ENCODE measurements at places on chromosomes 1 and 21. TPM values are rescaled to one million over a fixed set of nuclear protein-coding genes. Genes with fewer than 3 reads are reported as not detected.

DNA sequence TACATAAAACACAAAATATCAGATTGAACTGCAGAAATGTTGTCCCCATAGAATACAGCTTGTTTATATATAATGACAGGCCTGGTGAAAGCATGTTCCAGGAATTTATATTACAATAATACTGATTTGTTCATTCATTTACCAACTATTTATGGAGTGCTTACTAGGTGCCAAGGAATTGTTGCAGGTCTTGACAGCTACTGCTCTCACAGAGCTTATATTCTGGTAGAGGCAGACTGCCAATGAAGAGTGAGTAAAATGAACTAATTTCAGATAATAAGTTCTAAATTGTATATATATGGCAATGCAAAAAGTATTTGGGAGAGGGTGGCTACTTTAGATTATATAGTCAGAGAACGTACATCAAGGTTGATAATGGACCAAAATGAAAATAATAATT is 152.0 kb downstream of the COQ8A start:
- no peak overlapping the region for H3K4me3 ChIP-seq
- no peaks in the 10 kb centered on the region for H3K36me3 ChIP-seq
- H3K27me3 ChIP-seq = peaks cover under 1% of the 10 kb centered on the region
- H3K4me1 ChIP-seq = no peaks in the 10 kb centered on the region

DNA sequence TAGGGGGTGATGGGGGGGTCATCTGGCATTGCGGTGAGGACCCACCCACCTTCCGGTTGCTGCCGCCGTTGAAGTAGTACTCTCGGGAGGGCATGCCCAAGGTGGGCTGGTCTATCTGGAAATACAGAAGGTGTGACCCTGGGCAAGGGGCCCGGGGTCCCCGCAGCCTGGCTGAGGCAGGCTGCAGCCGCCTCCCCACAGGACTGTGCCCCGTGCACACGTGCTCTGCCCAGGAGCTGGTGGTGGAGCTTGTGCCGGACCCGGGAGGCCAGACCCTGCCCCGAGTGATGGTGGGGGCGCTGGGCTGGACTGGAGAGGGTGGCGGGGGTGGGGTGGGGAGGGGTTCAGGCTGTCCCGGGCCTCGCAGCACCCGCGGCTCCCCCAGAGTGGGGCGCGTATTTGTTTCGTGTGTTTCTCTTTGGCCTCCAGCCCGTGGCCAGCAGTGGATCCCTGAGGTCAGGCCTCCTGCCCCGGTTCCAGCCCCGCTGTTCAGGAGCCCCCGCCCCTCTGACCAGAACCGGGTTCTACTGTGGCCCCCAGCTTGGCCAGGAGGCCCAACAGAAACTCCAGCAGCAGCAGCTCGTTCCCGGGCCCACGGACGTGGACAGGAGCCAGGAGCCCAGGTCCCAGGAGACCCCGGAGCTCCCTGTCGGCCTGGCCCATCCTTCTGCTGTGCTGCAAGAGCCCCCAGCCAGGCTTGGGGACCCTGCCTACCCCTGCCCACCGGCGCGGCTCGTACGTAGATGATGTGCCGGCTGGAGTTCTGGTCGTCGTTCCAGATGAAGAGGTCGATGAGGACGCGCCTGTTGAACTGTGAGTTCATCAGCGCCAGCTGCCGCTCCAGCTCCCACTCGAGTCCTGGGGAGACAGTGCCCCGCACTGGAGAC is 19.2 kb downstream of the PRXL2B start:
- no peak overlapping the region for H3K4me3 ChIP-seq
- H3K4me1 ChIP-seq = no peaks in the 10 kb centered on the region
- H3K27ac ChIP-seq = no peak overlapping the region
- no peaks in the 10 kb centered on the region for H3K36me3 ChIP-seq
- DNase-seq = no peak

DNA sequence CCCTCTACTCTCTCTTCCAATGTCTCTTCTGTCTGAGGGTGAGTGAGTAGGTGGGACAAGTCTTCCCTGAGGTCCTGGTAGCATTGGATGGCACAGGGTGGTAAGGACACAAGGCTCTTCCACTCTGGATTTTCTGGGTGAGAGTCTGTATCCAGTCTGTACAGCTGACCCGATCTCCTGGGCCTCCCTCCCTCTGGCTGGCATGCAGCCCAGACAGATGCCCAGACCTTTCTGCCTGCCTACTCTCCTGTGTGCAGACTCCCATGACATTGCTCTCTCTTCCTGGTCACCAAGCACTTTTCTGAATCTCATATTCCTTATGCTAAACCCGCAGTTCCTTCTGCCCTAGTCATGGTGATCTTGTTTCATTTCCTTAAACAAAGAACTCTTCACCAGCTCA is 100.3 kb downstream of the GRIK3 start:
- no peak for DNase-seq
- no peaks in the 10 kb centered on the region for H3K36me3 ChIP-seq
- no peaks in the 10 kb centered on the region for H3K4me1 ChIP-seq
- no peak overlapping the region for H3K27ac ChIP-seq

- no peak overlapping the region for H3K4me3 ChIP-seq
- no peaks in the 10 kb centered on the region for H3K36me3 ChIP-seq
- H3K27me3 ChIP-seq = peaks cover 4% of the 10 kb centered on the region
- no peaks in the 10 kb centered on the region for H3K4me1 ChIP-seq
These were observed 243.0 kb upstream of the LYPLAL1 start for GRCh38 chr1:218930472-218931241.

DNA sequence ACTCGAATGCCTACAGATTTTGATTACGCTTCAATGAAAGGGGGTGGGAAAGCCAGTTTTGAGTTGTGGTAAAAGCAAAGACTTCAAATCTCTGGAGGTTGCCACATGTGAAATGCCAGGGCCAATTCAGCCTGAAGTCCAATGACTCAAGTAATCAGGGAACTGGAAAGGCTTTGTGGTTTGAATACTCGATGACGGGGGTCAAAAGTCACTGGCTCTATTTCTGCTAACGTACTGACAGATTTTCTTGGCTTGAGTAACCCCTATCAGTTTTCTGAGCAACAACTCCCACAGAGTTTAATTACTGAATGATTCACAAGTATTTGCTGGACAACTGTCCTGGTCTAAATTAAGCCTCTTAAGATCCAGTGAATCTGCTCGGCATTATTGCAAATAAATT is 152.2 kb downstream of the SIPA1L2 start:
- no peak overlapping the region for H3K27ac ChIP-seq
- H3K4me1 ChIP-seq = no peaks in the 10 kb centered on the region
- DNase-seq = no peak

- no peak for DNase-seq
- no peak overlapping the region for H3K4me3 ChIP-seq
- H3K27ac ChIP-seq = no peak overlapping the region
- H3K27me3 ChIP-seq = no peaks in the 10 kb centered on the region
These were observed 369.4 kb upstream of the B3GALT2 start for GRCh38 chr1:193555662-193556441.

The FAM3B gene
- total RNA-seq = not detected

The ERICH3 gene
- not detected for total RNA-seq

The LMOD1 gene
- total RNA-seq = not detected

The CCDC27 gene
- not detected for total RNA-seq
